ENCODE measurements at places on chromosomes 11 and 22.

- DNase-seq: no peak
These were observed 8.8 kb downstream of the KREMEN1 start for GRCh38 chr22:29081517-29082236.

GRCh38 chr22:48333816-48334735 lies 1493.6 kb downstream of the BRD1 start:
- DNase-seq: no peak

DNA sequence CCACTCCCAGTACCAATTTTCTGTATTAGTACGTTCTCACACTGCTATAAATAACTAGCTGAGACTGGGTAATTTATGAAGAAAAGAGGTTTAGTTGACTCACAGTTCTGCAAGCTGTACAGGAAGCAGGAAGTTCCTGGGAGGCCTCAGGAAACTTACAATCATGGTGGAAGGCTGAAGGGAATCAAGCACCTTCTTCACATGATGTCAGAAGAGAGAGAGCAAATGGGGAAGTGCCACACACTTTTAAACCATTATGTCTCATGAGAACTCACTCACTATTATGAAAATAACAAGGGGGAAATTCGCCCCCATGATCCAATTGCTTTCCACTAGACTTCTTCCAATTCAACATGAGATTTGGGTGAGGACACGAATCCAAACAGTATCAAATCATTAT lies 271.4 kb downstream of the ETS1 start:
- DNase-seq: no peak

GRCh38 chr11:131471976-131472375 lies 101.6 kb downstream of the NTM start:
- DNase-seq: no peak

GRCh38 chr11:127193950-127194349 lies 193.4 kb upstream of the KIRREL3 start:
- DNase-seq: no peak

- no peak for DNase-seq
These were observed 13.5 kb downstream of the MYEOV start for GRCh38 chr11:69307421-69307820.

DNA sequence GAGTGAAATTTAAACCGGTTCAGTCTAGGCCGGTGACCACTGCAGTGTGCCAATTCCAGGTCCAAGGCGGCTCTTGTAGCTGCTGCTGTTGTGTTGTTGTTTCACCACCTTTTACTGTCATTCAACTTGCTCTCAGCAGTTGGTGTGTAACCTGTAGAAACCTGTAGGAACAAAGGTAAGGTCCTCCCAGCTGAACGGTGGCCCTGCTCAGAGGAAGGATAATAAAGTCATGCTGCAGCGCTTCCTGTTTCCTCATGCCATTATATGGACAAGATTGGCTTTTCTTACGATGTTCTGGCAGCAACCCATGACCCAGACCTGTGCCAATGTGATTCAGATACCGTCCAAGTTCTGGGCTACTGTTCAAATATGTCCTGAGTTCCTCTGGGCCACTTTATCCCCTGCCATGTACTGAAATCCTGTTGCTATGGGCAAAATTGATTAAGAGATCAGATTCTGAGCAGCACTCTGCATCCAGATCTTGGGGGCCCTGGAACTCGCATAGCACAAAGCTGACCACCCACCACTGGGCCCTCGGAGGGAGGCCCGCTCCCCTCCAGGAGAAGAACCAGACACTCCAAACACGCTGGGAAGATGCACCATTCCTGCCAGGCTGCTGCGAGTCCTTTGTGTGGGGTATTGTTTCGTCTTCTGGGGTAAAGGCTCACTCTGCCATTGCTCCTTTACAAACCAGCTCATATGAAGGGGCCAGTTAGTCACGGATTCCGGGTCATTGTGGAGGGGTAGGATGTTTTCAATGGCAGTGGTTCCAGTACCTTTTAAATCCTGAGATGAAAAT lies 13.2 kb downstream of the FAM181B start:
- DNase-seq: no peak

GRCh38 chr11:67700548-67701262 lies 26.3 kb upstream of the ALDH3B2 start:
- no peak for DNase-seq

- no peak for DNase-seq
These were observed 7.1 kb upstream of the HMGXB4 start for GRCh38 chr22:35250156-35250555.

Measured in NCI-H2081 treated with DMSO at 0.1 percent for 48 hours (cell line).